ENCODE measurements at places on chromosomes 4 and X. TPM values are rescaled to one million over a fixed set of nuclear protein-coding genes. Genes with fewer than 3 reads are reported as not detected.
A peak's percentile ranks its signal among the peaks of the same experiment; 100 is the strongest.

Gene SLC38A5
- polyA plus RNA-seq, result 250 TPM

Gene RNF150
- 3.0 TPM for polyA plus RNA-seq

DNA sequence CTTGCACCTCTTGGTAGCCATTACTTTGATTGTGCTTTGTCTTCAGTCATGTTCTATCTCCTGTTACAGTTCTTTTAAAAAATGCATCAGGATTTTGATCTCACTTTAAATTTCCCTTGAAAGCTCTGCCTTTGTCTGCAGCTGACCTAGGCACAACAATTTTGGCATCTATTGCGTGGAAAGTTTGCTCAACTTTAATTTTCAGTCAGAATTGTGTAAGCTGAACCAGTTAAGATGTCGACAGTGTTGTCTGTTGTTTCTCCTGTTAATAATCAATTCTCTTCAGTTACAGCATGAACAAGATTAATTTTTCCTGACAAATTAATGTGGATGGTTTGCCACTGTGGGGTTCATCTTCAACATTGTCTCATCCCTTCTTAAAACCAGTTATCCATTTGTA is 34.9 kb downstream of the TIGD2 start:
- no peak for DNase-seq

Gene CCDC110
- polyA plus RNA-seq, result 6.2 TPM

DNA sequence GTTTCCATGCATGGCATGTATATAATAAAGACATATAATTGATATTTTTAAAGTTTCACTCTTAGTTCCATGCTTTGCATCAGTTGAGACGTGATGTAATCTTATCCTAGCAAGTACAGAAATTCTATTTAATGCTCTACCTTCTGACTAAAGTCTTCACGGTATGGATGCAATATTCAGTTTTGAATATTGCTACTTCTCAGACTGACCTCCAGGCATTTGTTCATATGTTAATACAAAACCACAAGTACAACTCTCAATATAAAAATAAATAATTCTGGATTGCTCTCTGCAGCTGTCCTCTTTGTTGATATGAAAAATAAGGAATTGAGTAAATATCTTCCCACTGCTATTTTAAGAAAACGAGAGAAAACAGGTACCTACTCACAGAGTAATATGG is 309.8 kb upstream of the HAND2 start:
- DNase-seq, result no peak

DNA sequence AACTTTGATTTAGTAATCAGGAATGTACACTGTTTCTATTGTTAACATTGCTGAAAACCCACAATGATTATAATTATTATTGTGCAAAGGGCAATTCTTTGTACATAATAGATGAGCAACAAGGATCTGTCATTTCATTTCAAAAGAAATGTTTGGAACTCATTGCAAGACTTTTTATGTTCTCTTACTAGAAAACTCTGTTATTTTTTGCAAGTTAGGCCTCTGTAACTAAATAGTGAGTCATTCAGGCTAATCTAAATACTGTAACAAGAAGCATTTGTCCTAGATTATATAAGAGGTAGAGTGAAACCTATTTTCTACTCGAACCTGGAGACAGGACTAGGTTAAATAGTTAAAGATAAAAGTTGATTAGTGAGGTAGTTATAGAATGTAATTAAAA is 93.2 kb upstream of the FAM47B start:
- no peak for DNase-seq

- no peak for DNase-seq
Observed at GRCh38 chr4:117093571-117093970, 8.2 kb upstream of the TRAM1L1 start.

Gene FATE1
- polyA plus RNA-seq, result 0.07 TPM

GRCh38 chr4:185583813-185584212 is 48.5 kb upstream of the PDLIM3 start:
- DNase-seq, result no peak

GRCh38 chr4:62130637-62131036 is 930.5 kb downstream of the ADGRL3 start:
- DNase-seq, result no peak

- no peak for DNase-seq
Observed at GRCh38 chr4:56317749-56318148, 69.5 kb downstream of the AASDH start.

DNA sequence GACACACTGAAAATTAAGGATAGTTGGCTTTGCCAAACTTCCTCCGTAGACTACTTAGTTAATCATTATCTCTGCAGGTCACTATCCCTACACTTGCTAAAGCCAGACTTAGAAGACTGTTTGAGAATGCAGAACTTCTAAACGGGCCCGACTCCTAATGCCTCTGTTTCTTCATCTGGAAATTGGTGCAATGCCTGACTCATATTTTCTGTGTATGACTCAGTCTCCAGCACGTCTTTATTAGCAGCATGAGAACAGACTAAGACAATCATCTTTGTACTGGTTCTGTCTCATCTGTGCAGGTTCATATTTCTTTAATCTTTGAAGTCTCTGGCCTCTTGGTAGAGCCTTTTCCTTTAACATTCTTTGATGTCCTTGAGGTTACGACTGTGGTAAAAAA is 411.9 kb upstream of the ACTRT1 start:
- DNase-seq, result no peak

Gene LNX1
- 9.5 TPM for polyA plus RNA-seq

Gene PASD1
- polyA plus RNA-seq, result not detected

Gene ATP6AP2
- polyA plus RNA-seq, result 61.9 TPM

- no peak for DNase-seq
Observed at GRCh38 chrX:22041907-22042530, 9.9 kb downstream of the PHEX start.

DNA sequence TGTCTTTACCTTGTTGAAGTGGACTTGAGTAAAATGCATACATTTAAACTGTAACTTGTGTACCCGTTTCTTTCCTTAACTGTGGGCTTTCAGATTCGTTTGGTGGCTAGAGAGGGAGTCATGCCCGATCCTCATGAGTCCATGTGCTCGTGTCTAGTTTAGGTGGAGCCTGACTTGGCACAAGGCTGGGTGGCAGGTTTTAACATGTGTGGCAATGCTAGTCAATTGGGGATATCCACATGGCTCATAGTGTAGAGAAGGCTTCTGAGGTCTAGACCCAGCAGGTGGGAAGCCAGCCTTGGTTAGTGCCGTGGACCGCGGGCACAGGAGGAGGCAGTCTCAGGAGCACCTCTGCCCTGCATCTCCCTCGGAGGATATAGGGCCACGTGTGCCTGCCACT is 48.5 kb upstream of the CLCN4 start:
- DNase-seq, result no peak

DNA sequence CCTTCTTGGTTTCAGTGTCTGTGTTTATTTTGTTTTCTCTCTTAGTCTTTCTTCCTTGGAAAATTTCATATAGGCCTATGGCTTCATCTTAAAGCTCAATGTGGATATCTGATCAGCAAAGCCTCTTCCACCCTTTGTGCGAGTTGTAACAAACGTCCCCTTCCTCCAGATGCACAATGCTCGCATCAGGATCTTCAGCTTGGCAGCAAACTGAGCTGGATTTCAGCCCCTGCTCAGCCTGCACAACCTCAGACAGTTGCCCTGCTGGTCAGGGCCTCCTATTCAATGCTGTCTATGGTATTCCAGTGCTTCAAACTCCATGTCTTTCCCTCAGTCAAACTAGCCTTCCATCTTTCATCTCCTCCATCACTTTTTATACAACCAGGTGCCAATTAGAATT is 309.4 kb downstream of the ARHGAP24 start:
- no peak for DNase-seq

DNA sequence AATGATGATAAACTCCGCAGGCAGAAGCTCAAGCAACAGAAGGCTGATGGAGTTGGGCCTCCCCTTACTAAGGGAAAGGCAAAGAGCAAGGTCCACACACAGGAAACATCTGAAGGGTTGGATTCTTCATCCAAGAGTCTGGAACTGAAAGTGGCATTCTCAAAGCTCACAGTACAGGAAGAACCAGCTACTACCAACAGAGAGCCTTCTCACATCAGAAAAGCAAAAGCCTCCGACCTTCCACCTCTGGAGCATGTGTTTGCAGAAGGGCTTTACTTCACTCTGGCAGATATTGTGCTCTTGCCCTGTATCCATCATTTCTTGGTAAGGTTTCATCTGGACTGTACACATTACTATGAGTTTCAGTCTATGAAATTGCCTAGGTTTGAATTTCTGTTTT is 10.6 kb downstream of the GSTCD start:
- no peak for DNase-seq

- DNase-seq, result no peak
Observed at GRCh38 chr4:145909773-145910172, 28.9 kb downstream of the ZNF827 start.

DNA sequence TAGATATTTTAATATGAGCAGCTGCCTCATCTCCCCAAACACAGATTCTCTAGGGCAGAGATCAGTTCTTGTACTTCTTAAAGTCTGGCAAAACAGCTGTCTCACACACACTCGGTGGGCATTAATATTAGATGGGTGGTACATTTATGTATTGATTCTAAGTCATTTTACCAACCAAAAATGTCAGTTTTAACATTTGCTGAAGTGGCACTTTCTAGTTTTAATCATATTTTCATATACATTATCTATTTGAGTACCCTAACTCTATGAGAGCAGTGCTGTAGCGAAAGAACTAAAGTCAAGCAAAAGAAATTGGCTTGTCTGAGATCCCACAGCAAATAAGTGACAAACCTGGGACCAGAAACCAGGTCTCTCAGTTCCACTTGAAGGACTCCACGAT is 134.5 kb upstream of the SPRY1 start:
- DNase-seq, result no peak

Gene NUP54
- 21.7 TPM for polyA plus RNA-seq

DNA sequence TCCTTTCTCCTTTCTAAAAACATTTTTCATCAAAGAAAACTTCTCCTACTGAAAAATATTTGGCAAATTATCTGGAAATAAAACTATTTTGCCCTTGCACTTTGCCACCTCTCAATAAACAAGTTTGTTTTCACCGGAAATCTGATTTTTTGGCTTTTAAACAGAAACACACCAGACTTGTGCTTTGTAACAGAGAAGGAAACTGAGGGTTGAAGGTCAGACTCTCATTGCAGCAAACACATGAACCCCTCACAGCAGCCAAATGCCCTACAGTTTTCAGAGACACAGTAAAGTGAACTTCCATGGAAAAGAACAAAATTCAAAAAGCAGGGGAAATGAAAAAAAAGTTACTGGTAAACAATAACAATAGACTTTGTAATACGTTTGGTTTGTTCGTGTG is 95.6 kb upstream of the WDR17 start:
- no peak for DNase-seq

Gene CRMP1
- 4.6 TPM for polyA plus RNA-seq

DNA sequence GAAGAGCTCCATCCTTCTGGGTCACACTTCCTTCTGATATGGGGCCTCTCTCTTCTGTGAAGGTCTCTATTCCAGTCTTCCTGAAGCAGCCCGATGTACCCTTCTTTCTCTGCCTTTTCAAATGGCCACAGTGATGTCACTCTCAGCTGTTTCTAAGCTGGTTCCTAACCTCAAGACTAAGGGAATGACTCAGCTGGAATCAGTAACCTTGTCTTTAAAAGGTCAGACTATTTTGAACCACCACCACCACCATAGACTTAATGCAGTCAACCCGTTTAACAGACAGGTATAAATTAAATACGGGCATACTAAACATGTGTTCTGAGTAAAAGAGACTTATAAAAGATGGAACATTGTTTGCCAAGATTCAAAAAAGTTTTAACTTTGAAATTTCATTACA is 121.0 kb downstream of the PPA2 start:
- DNase-seq, result no peak

DNA sequence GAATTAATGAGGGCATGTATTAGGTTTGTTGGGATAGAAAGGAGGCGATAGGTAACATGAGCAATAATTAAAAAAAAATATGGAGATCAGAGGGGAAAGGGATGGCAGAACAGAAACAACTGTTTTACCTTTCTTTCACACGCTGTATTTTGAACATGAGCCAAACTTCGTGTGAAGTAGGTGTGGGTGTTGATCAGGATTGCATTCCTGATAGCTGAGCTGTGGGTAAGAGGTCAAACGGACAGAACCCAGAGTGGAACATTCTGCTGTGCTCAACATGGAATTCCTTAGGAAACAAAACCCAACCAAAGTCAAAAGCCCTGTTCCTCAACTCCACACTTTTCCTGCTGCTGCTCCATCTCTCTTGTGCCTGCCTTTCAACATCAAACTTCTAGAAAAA is 162.5 kb upstream of the CASK start:
- no peak for DNase-seq

Gene TEX13B
- not detected for polyA plus RNA-seq

DNA sequence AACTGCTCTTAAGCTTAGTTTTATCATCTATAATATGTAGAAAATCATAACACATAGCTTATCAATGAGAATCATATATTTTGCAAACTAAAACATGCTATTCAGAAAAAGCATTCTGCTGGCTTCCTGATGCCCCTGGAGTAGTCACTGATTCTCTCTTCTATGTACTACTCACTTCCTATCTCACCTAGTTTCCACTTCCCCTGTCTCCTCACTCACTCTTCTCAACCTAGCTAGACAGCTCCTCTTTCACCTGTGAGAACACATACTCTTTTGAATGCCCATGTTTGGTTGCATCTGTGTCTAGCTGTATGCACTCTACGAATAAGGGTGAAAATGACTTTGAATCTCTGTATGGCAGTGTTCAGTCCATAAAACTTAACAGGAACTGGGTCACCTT is 9.3 kb downstream of the TMEM144 start:
- DNase-seq, result no peak

Gene CTAG1B
- not detected for polyA plus RNA-seq

GRCh38 chrX:115561605-115562479 is 868 bp downstream of the PLS3 start:
- peak; percentile 68 for DNase-seq

DNA sequence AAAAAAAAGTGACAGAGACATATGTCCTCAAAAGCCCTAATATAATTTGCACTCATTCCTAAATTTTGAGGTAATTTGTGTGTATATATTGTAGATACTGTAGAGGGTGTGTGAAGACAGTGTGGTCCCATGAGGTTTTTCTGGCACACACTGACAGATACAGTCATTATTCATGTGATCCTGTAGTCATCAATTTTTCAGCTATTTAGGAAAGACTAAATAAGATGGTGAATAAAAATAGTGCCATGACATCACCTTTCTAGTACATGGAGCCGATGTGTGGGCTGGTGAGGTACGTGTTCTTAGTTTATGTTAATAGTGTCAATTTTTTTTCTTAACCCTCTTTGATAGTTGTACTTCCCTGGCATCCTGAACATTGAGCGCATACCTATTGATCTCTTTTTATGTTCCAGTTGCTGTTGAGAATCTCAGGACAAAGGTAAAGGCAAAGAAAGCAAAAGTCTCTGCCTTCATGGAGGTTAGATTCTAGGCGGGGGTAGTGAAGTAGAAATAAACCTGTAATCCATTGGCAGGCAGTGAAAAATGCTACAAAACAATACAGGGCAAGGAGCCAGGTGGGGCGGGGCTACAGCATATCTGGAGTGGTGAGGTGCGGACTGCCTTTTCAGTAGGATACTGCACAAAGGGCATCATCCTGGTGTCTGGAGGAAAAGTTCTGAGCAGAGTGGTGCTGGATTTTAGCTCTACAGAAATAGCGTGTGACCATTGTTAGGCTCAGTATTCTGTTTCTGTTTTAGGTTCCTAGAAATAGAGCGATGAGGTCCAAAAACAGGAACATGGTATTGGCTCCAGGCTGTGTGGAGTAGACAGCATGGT is 93.8 kb downstream of the ARHGAP10 start:
- DNase-seq, result peak; percentile 88
